ENCODE measurements at places on chromosomes 6 and 20.

DNA sequence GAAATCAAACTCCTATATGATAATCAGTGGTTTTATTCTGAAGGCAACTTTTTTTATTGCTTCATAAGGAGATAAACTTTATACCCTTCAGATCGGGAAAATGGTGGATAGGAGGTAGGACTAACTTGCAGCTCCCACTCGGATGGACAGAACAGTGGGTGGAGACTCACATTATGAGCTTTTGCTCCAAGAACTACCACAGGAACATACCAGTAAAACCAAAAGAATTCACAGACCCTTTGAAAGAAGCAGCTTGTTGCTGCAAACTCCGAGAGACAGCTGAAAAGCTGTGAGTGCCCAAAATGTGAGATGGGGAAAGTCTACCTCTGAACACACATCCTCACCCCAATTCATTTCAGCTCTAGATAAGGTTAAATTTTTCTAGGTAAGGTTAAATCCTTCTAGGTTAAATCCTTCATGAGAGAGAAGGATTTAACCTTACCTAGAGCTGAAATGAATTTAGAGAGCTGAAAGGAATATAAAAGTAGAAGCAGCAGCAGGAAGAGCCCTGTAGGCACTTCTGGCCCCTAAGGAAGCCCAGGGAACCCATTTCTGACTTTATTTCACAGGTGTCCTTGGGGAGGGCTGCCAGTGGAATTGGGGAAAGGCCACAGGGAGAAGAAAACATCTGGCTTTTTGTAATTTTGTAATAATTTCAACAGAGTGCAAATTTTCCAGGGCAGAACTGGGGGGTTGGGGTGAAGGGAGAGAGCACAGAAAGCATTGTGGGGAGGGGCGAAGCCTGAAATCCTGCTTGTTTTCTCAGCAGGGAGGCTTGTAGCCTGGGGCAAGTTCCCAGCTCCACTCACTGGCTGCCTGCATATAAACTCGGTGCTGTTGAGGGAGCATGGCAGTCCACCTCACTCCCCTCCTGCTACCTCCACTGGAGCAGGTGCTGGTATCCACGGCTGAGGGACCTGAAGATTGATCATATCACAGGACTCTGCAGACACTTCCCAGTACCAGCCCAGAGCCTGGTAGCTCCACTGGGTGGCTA, 65.9 kb upstream of the HCRTR2 start:
- DNase-seq, result no peak

GRCh38 chr20:8128291-8129060, 3.6 kb upstream of the PLCB1 start:
- no peak for DNase-seq

- no peak for DNase-seq
Observed at GRCh38 chr6:167685654-167686053, 141.1 kb upstream of the AFDN start.

- no peak for DNase-seq
Observed at GRCh38 chr6:8743170-8743745, 307.9 kb upstream of the SLC35B3 start.

DNA sequence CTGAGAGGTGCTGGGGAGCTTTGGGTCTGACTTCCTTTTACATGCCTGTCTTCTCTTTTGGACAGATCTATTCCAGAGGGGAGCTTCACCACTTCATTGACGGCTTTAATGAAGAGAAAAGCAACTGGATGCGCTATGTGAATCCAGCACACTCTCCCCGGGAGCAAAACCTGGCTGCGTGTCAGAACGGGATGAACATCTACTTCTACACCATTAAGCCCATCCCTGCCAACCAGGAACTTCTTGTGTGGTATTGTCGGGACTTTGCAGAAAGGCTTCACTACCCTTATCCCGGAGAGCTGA, 13.1 kb downstream of the PRDM1 start:
- DNase-seq, result no peak

DNA sequence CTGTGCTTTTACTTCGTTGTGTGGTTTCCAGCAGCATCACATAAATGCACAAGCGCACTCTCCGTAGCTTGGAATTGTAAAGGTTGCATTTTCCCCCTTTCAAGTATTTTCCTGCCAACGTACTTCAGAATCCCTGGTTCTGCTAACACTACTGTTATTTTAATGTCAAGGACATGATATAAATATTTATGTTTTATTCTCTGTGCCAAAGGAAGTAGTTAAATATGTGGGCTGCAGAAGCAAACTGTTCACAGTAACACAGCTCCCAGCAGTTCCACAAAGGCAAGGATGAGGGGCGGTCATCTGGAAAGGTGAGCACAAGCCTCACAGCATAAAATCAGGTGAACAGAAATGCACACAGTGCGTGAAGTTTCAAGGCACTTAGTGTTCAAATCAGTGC, 85.3 kb upstream of the PDE10A start:
- DNase-seq, result no peak

GRCh38 chr6:138434925-138435324, 30.9 kb downstream of the HEBP2 start:
- no peak for DNase-seq

DNA sequence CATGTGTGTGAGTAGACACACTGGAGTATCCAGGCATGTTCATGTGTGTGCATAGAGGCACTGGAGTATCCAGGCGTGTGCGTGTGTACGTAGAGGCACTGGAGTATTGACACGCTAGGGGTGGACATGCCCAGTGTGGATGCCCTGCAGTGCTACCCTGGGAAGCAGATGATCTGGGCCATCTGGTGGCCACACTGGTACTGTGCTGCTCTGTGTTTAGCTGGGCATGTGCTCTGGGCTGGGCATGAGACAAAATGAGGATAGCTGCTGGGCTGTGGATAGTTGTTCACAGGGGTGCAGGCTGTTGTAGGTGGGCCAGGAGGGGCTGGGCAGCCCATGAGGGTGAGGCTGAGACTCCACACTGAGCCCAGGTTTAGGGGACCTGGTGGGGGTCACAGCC, 24.0 kb upstream of the NPBWR2 start:
- DNase-seq, result no peak

DNA sequence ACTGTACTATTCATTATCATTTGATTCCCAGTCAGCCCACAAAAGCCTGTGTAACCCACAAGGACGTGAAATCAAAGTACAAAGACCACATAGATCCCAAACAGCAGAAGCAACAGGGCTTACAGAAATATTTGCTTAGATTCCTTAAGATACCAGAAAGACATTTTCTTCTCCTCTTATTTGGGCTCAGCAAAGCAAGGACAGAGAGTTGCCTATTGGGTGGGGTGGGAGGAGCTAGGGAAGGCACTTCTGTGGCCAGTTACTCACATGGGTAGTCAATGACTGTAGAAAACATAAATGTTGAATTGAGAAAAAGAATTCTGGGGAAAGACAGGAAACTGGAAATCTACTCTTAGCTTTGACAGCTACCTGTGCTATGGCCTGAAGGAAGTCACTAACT, 19.8 kb downstream of the PDE7B start:
- no peak for DNase-seq

GRCh38 chr20:62367633-62368391, 700 bp upstream of the LAMA5 start:
- DNase-seq, result no peak

- DNase-seq, result no peak
Observed at GRCh38 chr6:8494730-8495129, 59.4 kb upstream of the SLC35B3 start.

DNA sequence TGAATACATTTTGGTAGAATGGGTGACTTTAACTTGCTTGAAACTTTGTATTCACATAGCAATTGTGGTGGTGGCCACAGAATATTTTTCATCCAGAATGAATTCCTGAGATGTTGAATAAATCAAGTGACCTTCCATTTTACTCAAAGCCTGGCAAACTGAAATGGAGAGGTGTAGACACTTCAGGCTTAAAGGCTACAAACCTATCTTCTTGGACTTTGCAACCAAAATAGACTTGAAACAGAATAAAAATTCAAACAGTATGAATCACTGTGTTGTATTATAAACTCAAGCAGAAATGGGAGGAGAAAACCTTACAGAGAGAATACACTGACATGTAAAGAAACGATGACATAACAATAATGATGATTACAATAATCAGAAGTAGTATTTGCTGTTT, 371.6 kb downstream of the BCKDHB start:
- DNase-seq, result no peak

DNA sequence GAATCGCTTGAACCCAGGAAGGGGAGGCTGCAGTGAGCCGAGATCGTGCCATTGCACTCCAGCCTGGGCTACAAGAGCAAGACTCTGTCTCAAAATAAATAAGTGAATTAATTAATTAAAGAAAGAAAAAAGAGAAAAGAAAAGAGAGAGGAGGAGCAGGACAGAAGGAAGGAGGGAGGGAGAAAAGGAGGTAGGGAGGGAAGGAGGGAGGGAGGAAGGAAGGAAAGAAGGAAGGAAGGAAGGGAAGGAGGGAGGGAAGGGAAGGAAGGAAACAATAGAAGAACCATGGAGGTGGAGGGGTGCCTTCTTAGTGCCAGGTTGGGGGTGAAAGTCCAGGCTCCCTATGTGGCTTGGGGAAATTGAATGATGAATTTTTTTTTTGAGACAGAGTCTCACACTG, 6.5 kb upstream of the AHCY start:
- no peak for DNase-seq

DNA sequence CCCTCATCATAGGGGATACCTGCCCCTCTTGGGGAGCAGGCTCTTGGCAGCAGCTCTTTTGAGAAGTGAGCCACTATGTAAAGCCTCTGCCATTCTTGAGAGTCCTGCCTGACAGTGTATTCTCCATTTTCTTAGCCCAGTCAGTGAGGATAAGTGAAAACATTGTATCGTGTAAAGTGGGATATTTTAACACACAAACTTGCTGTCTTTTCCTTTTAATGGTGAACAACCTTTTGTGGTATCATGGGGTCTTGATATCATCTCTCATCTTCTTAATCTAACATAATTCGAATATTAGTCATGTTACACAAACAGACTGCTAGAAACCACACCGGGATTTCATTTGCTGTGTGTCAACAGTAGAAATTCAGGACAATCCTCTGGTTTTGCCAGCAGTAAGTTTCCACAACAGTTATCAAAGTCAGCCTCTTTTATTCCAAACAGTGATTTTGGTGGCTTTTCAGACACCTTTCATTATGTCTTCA, 136.2 kb downstream of the HIVEP1 start:
- DNase-seq, result no peak

DNA sequence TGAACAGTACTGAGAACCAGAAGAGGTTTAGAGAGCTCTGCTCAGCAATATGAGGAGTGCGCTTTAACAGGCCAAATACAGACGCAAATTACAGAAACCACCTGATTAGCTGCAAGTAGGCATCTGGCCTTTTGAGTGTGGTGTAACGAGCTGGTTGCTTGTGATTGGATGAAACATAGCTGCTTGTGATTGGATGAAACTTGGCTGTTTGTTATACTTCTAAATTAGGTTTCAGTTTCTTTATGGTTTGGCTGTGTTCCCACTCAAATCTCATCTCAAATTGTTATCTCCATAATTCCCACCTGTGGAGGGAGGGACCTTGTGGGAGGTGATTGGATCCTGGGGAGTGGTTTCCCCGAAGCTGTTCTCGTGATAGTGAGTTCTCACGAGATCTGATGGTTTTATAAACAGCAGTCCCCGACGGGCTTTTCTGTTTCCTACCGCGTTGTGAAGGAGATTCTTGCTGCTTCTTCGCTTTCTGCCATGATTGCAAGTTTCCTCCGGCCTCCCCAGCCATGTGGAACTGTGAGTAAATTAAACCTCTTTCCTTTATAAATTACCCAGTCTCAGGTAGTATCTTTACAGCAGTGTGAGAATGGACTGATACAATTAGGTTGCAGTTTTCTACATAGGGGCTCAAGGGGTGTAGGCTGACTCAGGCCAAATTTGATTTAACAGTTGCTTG, 655.9 kb upstream of the MAN1A1 start:
- DNase-seq, result no peak

- no peak for DNase-seq
Observed at GRCh38 chr20:1737134-1737533, 79.6 kb upstream of the SIRPG start.

GRCh38 chr6:11430036-11430435, 107.5 kb upstream of the TMEM170B start:
- DNase-seq, result no peak

DNA sequence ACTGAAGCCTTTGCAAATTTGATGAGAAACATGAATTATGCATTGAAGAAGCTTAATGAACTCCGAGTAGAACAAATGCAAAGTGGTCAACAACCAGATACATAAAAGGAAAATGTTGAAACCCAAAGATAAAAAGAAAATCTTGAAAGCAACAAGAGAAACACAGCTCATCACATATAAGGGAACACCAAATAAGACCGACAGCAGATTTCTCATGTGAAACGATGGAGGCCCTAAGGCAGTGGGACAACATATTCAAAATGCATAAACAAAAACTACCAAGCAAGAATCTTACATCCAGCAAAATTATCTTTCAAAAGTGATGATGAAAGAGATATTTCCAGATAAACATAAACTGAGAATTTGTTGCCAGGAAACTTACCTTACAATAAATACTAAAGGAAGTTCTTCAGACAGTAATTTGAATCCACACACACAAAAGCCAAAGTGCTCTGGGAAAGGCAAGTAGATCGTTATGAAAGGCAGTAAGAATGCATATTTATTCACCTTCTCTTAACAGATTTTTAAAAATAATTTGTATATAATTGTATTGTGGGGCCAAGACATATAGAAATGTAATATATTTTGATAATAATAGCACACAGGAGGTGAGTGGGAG, 22.5 kb downstream of the SLC52A3 start:
- no peak for DNase-seq
